ENCODE measurements at places on chromosomes 3 and 15.

- no peak for DNase-seq
These were observed 23.2 kb downstream of the CRABP1 start for GRCh38 chr15:78363381-78363734.

DNA sequence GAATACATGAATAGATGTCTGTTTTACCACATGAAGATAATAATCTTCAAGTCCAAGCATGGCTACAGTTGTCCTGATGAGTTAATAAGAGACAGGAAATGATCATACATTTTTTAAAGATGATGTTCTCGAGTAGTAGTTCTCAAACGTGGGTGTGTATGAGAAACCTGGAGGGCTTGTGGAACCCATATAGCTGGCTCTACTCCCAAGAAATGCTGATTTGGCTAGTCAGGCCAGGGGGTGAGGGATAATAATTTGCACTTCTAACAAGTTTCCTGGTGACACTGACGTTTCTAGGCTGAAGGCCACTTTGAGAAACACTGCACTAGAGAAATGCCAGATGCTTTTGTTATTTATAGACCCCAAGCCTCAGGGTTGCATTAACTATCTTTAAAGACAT lies 37.0 kb downstream of the ROPN1B start:
- no peak for DNase-seq

- no peak for DNase-seq
These were observed 414.7 kb downstream of the ZBTB20 start for GRCh38 chr3:114732353-114732752.

GRCh38 chr15:69474291-69474690 lies 21.7 kb downstream of the RPLP1 start:
- no peak for DNase-seq

GRCh38 chr3:132210476-132211346 lies 106.5 kb upstream of the ACP3 start:
- no peak for DNase-seq

- no peak for DNase-seq
These were observed 146.6 kb downstream of the TBL1XR1 start for GRCh38 chr3:177050501-177051237.

GRCh38 chr15:35912196-35912595 lies 366.2 kb upstream of the DPH6 start:
- no peak for DNase-seq

- DNase-seq: no peak
These were observed 261.4 kb downstream of the FHIT start for GRCh38 chr3:60989626-60990441.

GRCh38 chr3:43426388-43426787 lies 140.0 kb downstream of the SNRK start:
- no peak for DNase-seq

GRCh38 chr15:64524778-64525177 lies 64.4 kb downstream of the ZNF609 start:
- DNase-seq: no peak

- DNase-seq: no peak
These were observed 18.1 kb downstream of the CPA3 start for GRCh38 chr3:148883163-148883562.

Data from GM12864 (cell line).